NCI-H2029 (cell line): ENCODE measurements at places on chromosomes 5 and 9.

- DNase-seq = no peak
Observed at GRCh38 chr5:175517824-175518450, 39.6 kb downstream of the SFXN1 start.

DNA sequence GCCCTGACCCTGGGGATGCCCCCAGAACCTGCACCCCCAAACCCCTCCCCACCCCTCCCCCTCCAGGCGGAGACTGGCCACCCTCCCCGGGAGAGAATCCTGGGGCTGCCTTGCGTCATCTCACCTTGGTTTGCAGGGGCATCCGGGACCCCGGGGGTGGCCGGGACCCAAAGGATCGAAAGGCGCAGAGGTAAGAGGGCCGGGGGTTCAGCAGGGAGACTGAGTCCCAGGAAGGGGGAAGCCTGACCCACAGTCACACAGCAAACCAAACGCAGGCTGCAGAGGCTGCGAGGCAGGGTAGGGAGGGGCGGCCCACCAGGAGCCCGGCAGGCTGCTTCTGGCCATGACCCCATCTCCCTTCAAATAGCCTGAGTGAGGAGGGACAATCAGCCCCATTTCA is 33.8 kb upstream of the ORM1 start:
- no peak for DNase-seq

GRCh38 chr9:89417832-89418473 is 80.0 kb downstream of the SEMA4D start:
- no peak for DNase-seq

GRCh38 chr5:158958021-158958994 is 141.4 kb downstream of the EBF1 start:
- DNase-seq = no peak

- no peak for DNase-seq
Observed at GRCh38 chr9:13443346-13444244, 164.1 kb upstream of the MPDZ start.

GRCh38 chr9:77892955-77893514 is 138.6 kb downstream of the GNAQ start:
- DNase-seq = no peak

GRCh38 chr9:72856972-72857623 is 95.8 kb downstream of the ALDH1A1 start:
- peak; percentile 26 for DNase-seq

DNA sequence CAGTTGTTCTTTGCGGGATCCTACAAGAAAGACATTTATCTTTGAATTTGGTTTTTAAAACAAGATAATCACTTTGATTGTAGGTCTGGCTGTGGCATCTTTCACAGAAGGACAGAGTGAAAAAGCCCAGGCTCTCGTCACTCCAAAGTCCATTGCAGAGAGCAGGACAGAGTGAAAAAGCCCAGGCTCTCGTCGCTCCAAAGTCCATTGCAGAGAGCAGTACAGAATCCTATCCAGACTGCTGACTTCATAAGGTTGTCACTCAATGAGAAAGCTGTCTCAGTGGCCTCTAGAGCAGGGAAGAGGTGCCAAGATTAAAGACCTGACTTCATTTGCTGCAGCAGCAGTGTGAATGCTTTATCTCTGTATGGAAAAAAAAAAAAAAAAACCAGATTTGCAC is 16.3 kb upstream of the GPX8 start:
- DNase-seq = no peak

DNA sequence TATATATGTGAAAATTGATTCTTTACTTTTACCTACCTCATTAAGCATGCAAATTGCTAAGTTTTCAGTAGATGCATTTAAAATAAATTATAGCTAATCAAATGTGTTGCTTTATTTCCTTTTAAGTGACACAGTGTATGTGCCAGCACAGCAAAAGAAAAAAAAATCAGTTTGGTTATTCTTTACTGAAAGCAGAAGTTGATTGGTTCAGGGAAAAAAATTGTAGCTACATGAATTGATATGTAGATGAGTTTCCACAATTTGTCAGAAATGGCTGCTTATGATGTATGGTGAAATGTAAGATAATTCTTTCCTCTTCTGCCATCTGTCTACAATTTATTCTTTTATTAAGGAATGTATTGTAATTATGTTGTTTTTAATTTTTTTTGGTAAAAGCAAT is 57.8 kb downstream of the PARP8 start:
- DNase-seq = no peak

DNA sequence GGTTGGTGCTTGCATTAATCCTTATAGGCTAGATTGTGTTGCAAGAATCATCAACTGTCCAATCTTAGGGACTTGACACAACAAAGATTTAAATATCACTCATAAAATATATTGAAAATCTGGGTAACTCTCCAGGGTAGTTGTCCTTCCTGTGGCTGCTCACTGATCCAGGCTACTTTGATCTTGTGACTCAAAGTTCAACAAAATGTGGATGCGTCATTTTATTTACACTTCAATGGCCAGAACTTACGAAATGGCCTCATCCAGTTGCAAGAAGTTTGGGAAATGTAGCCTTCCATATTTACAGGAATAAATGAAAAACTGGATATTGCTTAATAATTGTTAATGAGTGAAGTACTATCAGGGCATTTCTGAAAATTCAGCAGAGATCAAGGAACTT is 235.5 kb upstream of the ACTBL2 start:
- no peak for DNase-seq

DNA sequence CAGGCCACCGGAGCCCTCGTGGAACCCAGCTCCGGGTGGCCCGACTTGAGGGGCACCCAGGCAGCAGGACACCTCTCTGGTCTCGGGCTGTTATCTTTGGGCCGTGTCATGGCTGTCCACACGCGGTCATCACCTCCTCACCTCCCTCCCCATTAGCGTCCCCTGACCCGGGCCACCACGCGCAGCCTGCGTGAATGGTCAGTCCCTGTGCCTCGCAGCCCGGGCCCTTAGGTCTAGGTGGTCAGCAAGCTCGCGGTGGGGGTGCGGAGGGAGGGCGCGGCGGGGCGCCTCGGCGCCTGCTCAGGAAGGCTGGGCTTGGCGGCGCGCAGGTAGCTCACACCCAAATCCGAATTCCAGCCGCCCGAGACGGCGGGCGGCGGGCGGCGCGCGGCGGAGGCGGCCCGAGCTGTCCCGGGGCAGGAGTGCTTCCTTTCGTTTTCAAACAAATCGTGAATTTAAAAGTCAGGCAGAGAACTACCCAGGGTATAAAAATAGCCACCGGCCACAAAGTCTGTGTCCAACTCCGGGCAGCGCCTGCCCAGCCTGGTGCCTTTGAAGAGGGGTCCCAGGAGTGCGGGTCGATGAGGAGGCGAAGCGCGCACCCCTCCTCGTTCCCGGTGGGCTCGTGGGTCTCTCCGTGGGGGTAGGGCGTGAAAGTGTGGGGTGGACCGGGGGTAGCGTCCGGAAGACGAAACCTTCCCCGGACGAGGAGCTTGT is 1.0 kb upstream of the RXRA start:
- no peak for DNase-seq

GRCh38 chr5:159018855-159019254 is 80.9 kb downstream of the EBF1 start:
- DNase-seq = no peak
